CD4-positive, alpha-beta T cell treated with Interleukin-15 for 4 hours (primary cell): ENCODE measurements at places on chromosomes 6 and 20.

GRCh38 chr6:135002974-135003703 lies 51.5 kb downstream of the HBS1L start:
- no peak for DNase-seq

DNA sequence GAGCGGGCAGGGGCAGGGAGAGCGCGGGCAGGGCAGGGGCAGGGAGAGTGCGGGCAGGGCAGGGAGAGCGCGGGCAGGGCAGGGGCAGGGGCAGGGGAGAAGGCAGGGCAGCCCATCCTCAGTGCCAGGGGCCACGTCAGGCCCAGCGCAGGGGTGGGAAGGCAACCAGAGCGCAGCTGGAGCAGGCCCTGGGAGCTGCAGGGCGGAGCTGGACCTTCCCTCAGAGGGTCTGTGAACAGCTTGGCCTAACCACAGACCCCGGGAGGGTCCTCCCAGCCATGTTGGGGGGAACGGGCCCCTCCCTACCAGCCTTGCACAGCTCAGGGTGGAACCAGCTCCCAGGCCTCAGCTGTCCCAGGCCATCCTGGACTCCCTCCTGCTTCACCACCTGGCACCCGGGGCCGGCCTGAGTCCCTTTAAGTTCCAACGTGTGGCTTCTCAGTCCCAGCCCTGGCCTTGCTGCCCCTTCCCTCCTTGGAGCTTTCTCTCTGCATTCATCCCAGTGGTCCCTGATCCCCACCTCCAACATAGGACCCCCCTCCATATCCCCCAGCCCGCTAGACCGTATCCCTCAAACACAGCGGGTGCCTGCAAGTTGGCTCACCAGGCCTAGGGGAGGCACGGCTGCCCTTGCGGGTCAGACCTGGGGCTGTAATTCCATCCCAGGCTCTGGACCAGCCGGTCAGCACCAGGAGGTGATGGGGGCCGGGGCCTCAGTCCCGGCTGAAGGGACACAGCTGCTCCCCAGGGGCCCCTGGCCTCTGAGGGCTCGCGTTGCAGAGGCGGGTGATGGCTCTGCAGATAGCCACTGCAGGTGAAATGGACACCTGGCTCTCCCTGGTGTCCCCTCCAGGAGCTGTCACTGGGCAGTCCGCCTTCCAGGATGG lies 5.6 kb upstream of the ZBTB46 start:
- DNase-seq: no peak

DNA sequence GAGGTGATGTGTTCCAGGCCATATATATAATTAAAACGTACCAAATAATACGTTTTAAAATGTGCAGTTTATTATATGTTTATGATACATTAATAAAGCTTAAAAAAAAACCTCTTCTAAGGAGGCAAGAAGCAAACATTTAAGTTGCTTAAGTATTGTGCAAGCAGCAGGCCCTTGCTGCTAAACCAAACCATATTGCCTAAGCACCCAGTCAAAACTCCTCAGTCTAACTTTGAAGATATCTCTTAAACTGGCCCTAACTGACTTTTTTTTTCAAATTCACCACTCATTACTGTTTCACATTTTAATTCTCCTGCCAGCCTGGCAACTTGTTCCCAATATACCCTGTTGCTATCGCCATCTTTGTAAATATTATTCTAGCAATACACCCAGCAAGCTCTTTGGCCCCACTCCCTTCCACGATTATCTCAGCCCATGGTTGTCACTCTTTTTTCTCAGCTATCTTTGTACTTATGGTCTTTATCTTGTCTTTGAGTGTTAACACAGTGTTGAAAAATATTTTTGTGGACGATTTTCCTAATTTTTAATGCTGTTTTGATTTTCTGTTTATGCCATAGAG lies 60.9 kb downstream of the C6orf58 start:
- DNase-seq: no peak

DNA sequence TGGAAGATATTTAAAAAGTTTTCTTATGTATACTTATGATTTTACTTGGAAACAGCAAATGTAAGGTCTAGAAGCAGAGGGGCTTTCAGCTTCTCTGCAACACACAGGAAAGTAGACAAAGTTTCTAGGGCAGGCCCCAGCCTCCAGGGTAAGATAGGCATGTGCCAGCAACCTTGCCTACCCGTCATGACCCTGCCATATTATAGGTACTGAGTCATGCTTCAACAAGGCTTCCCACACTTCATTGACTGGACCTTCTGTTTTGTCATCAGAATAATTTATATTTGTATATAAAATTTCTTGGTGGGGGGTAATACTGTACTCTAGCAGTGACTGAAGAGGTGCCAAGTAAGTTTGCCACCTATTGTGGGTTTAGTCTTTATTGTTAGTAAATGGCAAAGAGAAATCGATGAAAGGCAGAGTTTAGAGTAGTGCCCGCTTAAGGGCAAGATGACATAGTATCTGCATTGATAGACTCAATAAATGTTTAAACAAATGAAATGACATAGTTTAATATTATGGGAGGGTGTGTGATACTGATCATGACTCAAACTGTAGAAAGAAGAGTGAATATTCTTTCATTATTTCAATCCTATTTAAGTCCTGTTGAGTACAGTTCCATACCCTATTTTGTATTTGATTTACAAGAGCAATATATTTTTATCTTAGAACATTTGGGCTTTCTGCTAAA lies 95.6 kb downstream of the JARID2 start:
- DNase-seq: no peak

DNA sequence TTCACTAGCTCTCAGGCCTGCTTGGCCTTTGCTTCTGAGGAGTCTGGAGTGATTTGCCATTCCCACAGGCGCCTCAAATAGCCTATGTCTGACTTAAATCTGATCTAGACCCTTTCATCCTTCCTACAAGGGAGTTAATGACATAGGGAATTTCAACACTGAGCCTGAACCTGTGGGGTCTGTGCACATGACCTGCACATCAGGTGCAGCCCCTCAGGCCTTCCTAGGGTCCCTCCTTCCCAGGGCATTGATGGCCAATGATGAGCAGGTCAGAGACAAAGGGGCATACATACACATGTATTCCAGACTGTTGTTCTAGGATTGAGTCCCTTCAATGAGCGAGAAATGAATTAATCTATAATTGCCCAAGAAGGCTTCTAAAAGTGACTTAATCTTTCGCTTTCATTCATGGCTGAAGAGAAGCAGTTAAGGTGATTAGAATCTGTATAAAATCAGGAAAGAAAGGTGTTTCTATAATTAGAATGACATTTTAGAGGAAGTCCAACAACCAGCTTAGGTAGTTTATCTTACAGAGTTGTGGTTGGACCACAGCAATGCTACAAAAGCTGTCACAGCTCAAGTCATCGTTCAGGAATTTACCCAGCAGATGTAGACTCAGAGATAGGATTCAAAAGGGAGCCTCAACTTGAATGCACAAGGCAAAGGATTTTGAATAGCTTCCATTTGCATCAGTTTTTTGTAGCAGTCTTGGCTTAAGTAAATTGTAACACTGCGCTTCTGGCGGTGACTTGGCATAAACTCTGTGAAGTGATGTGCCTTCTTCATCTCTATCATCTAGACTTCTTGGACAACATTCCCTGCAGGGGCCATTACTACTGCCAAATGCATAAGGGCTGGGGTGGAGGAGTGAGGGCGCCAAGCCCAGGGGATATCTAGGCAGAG lies 27.0 kb upstream of the TBC1D7 start:
- peak; percentile 28 for DNase-seq

GRCh38 chr20:61861054-61861841 lies 204.4 kb downstream of the TAF4 start:
- DNase-seq: no peak

DNA sequence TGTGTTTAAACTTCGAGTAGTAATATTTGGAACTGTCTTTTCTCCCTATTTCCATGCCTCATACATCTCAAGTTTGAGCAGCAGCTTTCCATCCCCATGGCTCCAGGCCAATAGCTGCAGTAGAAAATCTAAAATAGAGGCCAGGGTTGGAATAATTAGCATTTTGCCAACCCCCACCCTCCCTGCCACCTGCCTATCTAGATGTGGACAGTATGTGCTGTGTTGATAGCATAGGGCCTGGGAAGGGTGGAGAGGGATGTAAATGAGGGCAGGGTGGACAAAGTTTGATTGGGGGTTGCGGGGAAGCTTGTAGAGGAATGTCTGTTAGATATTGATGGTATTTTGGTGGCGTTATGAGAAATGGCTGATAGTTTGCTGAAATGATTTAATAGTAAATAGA lies 5.6 kb downstream of the TOP1 start:
- DNase-seq: no peak

DNA sequence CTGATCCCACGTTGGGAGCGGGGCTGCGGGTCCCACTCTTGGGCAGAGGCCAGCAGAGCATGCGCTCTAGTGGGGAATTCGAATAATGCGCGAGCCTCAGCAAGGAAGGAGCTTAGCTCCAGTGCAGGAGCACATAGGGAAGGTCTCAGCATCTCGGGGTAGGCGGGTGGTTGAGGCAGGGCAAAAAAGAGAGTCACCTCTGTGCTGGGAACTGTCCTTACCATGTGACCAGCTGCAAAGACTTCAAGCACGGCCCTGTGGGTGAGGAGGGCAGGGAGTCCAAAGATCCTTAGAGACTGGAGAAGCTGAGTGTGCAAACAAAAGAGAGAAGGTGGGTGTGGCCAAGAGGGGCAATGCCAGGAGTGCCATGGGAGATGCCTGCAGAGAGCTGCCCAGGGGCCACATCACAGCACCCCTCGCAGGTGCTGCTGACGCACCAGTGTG lies 79.2 kb upstream of the CD93 start:
- no peak for DNase-seq

DNA sequence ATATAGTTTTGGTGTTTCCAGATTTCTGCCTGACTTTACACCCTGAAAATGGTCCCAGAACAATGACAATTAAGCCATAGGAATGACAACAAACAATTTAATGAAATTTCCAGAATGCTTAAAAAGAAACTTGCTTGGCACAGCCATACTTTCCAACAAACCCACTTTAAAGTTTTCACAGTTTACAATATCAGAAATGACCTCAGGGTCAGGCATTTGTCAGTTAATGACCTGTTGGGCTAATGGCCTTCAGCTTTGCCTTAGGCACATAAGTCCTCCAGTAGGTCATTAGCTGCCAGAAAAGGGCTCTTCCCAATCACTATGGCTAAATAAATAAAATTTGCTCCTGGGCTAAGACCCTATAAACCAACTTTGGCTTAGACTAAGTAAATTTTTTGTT lies 144.6 kb upstream of the BEND3 start:
- no peak for DNase-seq

DNA sequence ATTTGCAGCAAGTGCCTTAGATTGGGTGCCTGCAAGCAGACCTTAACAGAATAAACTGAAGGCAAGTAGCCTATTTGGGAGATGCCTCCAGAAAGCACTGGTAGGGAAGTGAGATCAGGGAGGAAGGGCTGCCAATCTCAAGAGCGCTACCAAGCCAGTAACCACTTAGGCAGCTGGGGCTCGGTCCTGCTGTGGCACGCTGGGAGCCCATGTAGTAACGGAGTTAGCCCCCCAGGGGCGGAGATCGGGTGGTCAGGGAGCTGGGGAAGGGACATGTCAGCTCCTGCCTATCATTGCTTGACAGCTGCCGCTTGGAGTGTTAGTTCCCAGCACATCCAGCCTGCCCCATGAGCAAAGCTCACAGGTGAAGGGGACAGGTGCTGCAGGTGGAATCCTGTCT lies 127.0 kb downstream of the CEBPB start:
- no peak for DNase-seq

- DNase-seq: no peak
These were observed 272.8 kb upstream of the SLC35B3 start for GRCh38 chr6:8707956-8708772.

DNA sequence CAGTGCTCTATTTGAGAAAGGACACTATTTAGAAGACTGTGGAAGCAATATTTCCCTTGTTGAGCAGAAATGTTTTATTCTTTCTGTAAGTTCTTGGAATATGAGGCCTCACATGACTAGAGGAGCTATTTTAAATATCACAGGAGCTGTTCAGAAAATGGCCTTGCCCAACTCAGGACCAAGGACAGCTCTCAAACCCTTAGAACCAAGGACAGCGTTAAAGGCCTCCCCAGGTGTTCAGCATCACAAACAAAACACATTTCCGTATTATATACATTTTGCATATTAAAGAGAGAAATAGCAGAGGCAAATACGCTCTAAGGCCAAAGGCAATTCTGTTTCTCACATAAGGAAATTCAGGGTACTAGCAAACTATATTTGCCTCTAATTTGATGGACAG lies 631.4 kb downstream of the CDH26 start:
- DNase-seq: no peak

DNA sequence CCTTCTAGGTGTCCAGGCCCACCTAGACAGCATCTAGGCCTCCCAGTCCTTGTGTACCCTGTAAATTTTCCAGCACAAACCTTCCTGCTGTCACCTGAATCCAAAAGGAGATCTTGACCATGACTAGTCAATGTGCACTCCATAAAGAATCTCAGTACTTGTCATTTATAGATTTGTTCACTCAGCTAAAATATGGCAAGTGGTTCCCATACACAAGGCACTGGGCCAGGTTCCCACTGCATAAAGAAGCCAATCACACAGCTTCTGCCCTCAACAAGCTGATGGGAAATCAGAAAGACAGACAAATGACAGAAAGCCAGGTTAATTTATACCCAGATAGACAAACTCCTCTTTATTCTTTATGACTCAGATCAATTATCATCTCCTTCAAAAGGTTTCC lies 526.8 kb downstream of the CD83 start:
- no peak for DNase-seq

DNA sequence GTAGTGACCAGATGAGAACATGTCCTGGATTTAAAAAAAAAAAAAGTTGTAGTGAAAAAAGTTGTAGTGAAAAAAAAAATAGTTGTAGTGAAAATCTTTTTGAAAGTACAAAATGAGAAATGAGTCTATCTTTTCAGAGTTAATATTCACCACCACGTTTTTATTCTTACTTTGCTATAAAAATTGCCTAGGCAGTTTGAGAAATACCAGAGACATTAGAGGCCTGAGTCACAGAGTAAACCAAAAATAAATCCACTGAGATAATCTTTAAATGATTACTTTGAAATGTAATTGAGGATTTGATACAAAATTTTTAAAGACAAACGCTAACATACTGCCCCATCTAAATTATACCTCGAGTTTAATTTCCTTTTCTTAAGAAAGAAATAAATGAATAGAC lies 101.2 kb upstream of the TIAM2 start:
- no peak for DNase-seq

- DNase-seq: no peak
These were observed 21.0 kb downstream of the PPARD start for GRCh38 chr6:35363293-35363750.

GRCh38 chr6:167767715-167768107 lies 59.0 kb upstream of the AFDN start:
- DNase-seq: no peak

GRCh38 chr6:159056432-159056831 lies 11.6 kb upstream of the TAGAP start:
- DNase-seq: no peak

- no peak for DNase-seq
These were observed 378.2 kb upstream of the SULF2 start for GRCh38 chr20:48163505-48163904.

- DNase-seq: no peak
These were observed 150.7 kb downstream of the FRK start for GRCh38 chr6:115909923-115910546.

- DNase-seq: no peak
These were observed 108.4 kb upstream of the SLC22A23 start for GRCh38 chr6:3565291-3565690.

GRCh38 chr20:57371363-57371762 lies 19.8 kb upstream of the RBM38 start:
- DNase-seq: no peak

GRCh38 chr6:37324131-37325033 lies 29.4 kb upstream of the RNF8 start:
- peak; percentile 34 for DNase-seq
